ENCODE measurements at places on chromosomes 1 and 21. TPM values are rescaled to one million over a fixed set of nuclear protein-coding genes. Genes with fewer than 3 reads are reported as not detected.

The ST6GALNAC5 gene
- polyA plus RNA-seq: 3.2 TPM

DNA sequence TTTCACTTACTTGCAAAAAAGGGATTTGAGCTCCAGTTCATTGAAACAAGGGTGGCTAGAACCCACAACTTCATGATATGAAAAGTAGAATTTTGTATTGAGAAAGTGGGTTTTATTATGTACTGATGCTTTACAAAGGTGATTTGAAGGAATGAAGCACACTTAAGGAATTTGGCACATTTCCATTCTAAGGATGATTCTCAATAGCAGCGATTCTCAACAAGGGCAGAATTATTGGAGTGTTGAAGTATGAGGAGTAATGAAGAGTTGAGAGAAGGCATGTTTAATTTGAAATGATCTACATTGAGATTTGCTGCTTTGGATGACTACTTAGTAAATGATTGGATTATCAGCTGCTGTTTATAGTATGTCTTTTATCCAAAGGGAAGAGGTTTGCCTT, 54.7 kb downstream of the FNBP1L start:
- no peak for DNase-seq

GRCh38 chr21:34612557-34612956, 2.4 kb downstream of the RCAN1 start:
- DNase-seq: no peak

The FMN2 gene
- polyA plus RNA-seq: 5.1 TPM

- DNase-seq: no peak
These were observed 191.2 kb downstream of the DISC1 start for GRCh38 chr1:231817801-231818200.

The SPRR2F gene
- polyA plus RNA-seq: not detected

The FCRL1 gene
- 0.14 TPM for polyA plus RNA-seq

- DNase-seq: no peak
These were observed 292.8 kb upstream of the B3GALT2 start for GRCh38 chr1:193479187-193479586.
